Stimulated activated CD8-positive, alpha-beta memory T cell treated with anti-CD3 and anti-CD28 coated beads, Interleukin-7, amount 100 ng/mL, for 48 hours (primary cell): ENCODE measurements at places on chromosomes 11 and 22.

DNA sequence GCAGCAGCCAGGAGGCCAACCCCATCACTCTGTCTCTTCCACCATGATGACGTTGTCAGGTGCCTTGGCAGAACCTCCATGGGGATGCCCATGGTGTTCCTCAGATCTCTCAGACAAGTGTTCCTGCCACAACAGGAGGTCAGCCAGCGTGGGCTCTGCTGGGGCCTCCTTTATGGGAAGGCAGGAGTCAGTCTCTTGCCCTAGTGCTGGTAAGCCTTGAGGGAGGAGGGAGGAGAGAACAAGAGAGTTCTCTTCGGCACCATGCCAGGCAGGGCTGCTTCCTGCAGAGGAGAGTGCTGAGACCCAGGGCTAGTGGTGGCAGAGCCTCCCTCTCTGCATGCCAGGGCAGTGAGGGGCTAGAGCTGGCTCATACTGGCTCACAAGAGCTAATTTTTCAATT, 32.5 kb downstream of the GNAZ start:
- DNase-seq = no peak

GRCh38 chr11:11916981-11917399, 75.2 kb downstream of the USP47 start:
- no peak for DNase-seq

- DNase-seq = no peak
Observed at GRCh38 chr11:29962243-29962642, 54.6 kb downstream of the KCNA4 start.

- no peak for DNase-seq
Observed at GRCh38 chr11:61338783-61339489, 5.9 kb downstream of the TKFC start.

- no peak for DNase-seq
Observed at GRCh38 chr11:729492-730074, 17.7 kb upstream of the TALDO1 start.
